ENCODE measurements at places on chromosomes 2 and 18.

- peak; percentile 10 for DNase-seq
These were observed 131.7 kb downstream of the GCA start for GRCh38 chr2:162475661-162476060.

GRCh38 chr2:108316461-108317258, 28.0 kb downstream of the SULT1C2 start:
- DNase-seq, result no peak

- DNase-seq, result no peak
These were observed 63.2 kb downstream of the ADI1 start for GRCh38 chr2:3456125-3456524.

- no peak for DNase-seq
These were observed 216.5 kb upstream of the SLC8A1 start for GRCh38 chr2:40668425-40668824.

DNA sequence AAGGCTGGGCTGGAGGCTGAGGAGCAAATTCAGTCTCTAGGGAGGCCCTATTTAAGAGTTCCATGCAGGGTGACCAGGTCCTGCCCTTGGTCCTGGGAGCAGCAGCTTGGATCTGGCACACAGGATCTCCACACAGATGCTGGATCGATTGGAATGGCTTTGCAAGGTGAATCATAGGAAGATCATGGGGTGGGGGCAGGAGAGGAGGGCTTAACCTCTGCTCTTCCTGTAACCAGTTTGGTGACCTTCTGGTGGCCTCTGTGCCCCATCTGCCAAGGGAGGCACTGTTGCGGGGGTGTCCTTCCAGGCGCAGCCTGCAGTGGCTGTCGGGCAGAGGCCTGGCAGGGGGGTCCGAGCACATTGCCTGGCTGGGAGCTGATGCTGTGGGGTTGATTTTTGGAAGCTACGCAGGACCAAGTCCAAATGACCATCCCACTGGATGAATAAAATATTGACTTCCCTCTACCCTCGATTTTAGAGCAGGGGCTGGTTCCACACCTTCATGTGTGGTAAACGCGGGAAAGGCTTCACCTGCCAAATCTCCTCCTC, 79.7 kb downstream of the EDAR start:
- no peak for DNase-seq

DNA sequence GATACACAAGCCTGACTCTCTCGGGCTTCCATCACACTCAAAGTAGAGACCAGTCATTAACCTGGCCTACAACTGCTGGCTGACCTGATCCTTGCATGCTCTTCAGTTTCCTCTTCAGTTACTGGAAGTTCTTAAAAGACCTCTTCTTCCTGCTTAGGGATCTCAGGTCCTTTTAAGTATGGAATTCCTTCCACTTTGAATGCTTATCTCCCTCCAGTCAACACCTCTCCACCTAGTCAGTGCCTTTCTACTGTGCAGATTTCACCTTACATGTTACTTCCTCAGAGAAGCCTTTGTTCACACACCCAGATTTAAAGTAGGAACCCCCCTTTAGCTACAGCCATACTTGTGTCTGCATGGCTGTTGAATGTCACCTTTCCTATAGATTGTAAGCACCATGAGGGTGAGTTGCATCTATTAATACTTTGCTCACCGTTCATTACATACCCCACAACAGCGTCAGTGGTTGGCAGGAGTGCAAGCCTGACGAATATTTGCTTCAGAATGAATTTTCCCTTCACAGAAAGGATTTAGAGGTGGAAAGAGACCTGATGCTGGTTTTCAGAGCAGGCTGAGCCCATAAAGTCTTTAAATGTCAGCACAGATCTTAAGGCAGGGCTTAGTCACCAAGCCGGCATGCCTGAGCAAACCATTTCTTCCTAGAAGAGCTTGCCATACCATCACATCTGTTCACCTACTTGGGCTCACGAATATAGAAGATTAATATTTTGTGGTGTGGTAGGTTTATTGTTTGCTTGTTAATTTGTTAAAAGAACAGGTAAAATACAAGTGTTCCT, 90.1 kb downstream of the ACVR1 start:
- no peak for DNase-seq

DNA sequence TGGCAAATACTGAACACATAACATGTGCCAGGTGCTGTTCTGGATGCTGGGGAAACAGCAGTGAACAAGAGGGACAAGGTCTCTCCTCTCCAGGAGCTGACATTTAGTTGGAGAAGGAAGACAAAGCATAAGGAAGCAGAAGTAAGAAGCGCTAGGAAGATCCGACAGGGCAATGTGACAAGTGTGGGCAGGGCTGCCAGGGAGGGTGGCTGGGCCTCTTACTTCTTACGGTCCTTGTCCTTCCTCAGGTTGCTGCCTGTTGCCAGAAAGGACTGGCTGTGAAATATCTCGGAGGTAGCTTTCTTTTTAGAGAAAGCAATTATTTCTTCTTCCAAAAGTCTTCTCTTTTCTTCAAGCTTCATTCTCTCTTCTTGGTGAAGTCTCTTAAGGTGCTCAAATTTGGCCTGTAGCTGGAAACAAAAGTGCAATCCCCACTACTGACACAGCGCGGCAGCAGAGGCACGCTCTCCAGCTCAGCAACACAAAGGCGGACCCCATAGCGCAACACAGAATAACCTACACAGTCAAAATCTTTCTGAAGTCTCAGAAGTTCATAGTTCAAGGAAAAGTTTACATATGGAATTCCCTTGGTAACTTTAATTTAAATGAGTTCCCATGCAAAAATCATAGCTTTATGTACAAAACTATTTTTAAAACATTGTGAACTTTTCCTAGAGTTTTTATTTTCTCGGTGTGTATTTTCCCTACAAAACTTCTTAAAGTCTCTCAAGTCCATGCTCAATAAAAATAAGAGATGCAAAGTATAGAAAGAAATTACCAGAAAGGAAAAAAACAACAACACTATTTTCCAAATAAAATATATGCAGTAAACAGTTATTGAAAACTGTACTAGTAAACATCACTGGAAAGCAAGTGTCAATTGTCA, 67.7 kb downstream of the SEPTIN10 start:
- peak; percentile 58 for DNase-seq

- no peak for DNase-seq
These were observed 128.0 kb upstream of the MSH6 start for GRCh38 chr2:47654790-47655562.

- no peak for DNase-seq
These were observed 45.5 kb downstream of the HNRNPLL start for GRCh38 chr2:38557217-38557616.

DNA sequence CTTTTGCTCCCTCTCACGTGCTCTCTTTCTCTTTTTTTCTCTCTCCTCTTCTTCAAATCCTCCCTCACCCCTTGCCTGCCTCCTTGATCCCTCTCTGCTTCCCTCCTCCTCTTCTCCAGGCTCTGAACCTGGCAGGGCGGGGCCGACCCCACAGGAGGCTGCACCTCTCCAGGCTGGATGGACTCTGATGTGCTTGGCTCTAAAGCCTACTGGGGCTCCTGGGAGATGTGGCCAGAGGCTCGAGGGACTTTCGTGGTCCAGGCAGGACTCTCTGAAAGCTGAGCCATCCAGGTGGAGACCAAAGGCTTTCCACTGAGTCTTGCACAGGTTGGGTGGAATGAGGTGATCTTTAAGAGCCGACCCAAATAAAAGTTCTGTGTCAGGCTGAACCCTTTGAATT, 25.4 kb downstream of the DYSF start:
- DNase-seq, result no peak
